ENCODE measurements at places on chromosomes 2 and 18.

GRCh38 chr2:65722028-65722778 is 289.8 kb upstream of the SPRED2 start:
- no peak for DNase-seq

GRCh38 chr2:101386599-101387150 is 628 bp downstream of the CREG2 start:
- DNase-seq = no peak

- no peak for DNase-seq
These were observed 77.1 kb upstream of the CD302 start for GRCh38 chr2:159875083-159875482.

DNA sequence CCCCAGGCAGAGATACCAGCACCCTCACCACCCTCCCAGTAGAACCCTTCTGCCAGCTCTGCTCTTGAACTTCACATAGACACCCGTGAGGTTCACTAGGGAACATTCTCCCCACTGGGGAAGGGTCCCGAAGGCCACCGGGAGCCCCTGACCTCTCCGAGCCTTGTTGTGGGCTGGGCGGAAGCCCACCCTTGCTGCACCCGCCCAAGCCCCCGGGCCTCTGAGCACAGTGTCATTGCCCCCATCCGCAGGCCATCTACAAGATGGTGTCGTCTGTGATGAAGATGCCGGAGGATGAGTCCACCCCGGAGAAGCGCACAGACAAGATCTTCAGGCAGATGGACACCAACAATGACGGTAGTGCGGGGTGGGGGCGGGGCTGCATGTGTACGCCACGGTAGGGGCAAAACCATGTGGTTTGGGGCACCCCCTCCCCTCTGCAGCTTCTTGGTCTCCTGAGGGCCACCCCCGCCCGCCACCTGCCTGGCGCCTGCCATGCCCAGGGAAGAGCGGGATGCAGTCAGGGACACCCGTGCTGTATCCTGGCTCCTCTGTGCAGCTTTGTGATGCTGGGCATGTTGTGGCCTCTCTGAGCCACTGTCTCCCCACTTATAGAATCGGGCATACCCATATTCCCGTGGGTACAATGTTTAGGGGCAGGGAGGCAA is 25.3 kb downstream of the ODC1 start:
- DNase-seq = no peak
